ENCODE measurements at places on chromosomes 6 and 20.

DNA sequence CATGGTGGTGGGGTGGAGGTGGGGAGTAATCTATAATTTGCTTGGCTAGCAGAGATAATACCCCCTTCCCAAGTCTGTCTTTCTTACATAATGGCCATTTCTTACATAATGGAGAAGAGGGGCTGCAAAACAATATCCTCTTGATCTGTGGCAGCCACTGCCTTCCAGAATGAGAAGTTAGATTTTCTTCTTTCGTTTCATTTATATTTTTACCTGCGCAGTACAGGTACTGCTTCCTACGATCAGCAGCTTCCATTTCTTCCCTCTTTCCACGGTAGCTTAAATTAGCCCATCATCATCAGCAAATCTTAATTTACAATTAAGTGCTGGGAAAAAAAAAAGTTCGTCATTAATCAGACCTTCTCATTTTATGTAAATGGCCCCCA is 30.2 kb downstream of the GNAS start:
- no peak for DNase-seq

DNA sequence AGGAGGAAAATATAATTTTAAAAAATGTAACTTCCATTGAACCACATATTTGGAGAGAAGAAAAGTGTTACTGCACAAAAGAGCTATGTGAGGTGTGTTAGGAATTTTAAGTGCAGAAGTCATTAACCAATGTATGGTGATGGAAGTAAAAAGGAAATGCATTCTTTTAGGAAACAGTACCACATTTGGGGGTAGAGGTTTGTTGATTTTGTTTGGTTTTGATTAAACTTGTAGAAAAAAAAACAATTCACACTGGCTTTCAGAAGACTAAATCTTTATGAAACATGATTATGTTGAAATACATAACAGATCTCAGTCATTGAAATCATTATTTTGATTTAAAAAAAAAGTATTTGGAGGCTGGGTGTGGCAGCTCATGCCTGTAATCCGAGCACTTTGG is 1287.0 kb upstream of the GJE1 start:
- DNase-seq, result no peak

DNA sequence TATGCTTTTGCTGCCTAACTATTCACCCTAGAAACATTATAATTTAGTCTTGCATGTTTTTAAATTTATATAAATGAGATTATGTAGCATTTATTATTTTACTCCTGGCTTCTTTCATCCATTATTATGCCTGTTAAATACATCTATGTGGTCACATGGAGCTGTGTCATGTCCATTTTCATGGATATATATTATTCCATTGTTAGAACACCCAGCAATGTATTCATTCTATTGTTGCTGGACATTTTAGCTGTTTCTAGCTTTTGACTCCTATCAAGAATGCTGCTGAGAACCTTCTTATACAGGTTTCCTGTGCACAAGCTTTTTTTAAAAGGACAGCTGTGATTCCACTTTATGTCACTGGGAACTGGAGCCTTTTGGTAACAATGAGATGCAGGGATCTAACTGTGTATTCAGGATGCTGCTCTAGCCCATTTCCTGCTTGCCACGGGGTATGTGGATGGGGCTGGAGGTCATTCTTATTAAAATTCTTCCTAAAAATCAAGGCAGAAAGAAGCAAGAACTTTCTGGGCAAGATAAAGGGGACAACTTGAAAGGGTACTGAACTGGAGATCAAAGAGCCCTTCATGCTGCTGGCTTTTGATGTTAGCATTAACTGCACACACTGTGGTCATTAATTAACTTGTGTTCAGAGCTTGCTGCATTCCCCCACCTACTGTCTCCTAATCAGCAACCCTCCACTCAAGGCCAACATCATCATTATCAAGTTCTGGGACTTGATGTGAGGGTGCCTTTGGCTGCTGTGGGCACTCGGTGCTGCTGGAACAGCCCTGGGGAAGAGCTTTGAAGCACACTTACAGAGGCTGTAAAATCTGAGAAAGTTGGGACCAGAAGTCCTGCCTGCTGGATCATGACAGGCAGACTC is 96.6 kb upstream of the AKIRIN2 start:
- DNase-seq, result no peak

- DNase-seq, result peak; percentile 24
Observed at GRCh38 chr20:33947709-33948295, 45.9 kb upstream of the RALY start.

DNA sequence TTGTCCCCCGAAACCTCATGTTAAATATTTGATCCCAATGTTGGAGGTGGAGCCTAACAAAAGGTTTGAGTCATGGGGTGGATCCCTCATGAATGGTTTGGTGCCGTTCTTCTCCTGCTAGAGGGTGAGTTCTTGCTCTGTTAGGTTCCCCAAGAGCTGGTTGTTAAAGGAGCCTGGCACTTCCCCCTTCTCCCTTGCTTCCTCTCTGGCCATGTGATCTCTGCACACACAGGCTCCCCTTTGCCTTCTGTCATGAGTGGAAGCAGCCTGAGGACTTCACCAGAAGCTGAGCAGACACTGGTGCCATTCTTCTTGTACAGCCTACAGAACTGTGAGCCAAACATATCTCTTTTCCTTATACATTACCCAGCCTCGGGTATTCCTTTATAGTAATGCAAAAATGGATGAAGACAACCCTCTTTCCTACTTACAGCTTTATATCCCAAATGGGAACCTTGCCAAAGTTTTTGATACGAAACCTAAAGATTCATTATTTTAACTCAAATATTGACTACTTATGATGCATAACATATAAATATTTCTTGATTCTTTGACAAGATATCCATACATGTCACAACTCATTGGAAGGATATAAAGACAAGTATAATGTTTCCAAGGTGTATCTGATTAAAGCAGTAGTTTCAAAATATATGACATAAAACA is 61.0 kb downstream of the RNF182 start:
- DNase-seq, result no peak

GRCh38 chr20:5881703-5882102 is 68.6 kb downstream of the TRMT6 start:
- no peak for DNase-seq

DNA sequence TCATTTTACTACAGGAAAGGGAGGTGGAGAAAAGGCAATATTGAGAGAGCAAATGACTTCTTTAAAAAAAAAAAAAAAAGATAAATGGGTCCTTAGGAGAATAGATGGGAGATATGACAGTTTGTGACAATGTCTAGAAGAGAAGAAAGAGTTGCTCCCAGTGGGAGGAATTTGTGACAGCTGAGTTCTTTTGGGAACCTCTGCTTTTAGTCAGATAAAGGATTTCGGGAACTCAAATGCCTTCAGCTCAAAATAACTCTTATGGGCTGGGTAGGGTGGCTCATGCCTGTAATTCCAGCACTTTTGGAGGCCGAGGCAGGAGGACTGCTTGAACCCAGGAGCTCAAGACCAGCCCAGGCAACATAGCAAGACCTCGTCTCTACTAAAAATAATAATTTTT is 13.1 kb downstream of the TPD52L1 start:
- DNase-seq, result no peak

DNA sequence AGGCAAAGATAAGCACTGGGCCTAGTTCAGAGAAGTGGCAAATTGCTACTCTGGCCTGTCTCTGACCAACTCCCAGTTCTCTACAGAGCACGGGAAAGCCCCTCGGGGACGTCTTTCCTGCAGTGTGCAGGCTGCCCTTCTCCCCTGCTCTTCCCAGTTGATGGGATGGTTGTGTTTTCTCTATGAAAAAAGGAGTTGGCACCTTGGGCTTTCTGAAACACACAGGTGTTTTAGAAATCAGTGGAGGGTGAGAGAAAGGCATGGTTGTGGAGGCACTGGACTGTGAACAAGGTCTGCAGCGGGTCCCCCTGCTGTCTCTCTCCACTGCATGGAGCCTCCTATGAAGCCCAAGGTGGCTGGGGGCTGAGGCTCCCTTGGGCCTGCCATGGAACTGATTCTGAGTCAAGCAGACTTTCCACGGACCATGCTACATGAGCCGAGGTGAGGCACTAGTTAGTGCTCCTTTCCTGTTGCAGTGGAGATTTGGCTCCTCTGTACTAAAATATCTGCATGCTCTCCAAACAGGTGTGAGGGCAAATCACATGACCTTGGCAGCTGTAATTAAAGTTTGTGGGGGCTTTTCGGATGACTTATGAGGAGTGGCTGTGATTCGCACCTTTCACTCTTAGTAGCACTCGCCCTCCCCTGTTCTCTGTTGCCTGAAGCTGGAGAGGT is 16.3 kb downstream of the GTSF1L start:
- no peak for DNase-seq

GRCh38 chr6:109381747-109382575 is at the start of gene CD164:
Gene CD164 (minus strand): TSS chr6:109382467. CDS start chr6:109382378, 89 bp downstream.
- peak; percentile 88 for DNase-seq

- peak; percentile 76 for DNase-seq
Observed at GRCh38 chr6:27687154-27688013, 214.5 kb upstream of the ZNF184 start.

DNA sequence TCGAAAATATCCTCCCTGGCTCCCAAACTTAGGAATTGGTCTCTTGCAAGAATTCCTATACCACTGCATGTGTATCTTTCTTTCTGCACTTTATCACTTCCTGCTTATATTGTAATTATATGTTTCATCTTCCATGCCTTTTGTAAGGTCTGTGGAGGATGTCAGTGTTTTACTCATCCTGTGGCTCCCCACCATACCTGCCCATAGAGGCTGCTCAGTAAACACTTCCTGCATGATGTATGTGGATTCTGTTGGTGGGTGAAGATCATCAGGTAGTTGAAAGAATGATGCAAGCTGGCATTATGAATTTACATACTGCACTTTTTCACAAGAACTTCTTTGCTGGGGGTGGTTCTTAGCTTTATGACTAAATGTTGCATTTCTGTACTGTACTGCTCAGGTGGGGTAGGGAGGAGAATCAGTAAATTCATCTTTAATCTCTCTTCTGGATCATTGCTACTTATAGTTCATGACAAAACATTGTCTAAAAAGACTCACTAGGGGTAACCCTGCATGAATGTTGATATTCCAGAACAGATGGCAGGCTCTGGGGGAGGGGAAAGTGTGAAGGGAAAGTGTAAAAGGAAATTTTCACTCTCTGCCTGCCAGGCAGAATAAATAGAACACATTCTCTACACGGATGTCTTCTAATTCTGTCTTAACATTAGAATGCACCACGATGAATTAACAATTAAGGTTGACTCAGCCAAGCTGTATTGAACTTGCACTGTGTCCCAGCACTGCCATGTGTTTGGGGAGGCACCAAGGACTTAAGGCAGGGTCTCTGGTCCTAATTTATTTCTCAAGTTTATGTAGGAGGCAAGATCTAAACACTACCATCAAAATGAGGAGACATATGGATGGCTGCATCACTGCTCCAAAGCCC is 36.0 kb upstream of the KLHL31 start:
- DNase-seq, result no peak

GRCh38 chr6:119676230-119676629 is 326.7 kb upstream of the MAN1A1 start:
- DNase-seq, result no peak

DNA sequence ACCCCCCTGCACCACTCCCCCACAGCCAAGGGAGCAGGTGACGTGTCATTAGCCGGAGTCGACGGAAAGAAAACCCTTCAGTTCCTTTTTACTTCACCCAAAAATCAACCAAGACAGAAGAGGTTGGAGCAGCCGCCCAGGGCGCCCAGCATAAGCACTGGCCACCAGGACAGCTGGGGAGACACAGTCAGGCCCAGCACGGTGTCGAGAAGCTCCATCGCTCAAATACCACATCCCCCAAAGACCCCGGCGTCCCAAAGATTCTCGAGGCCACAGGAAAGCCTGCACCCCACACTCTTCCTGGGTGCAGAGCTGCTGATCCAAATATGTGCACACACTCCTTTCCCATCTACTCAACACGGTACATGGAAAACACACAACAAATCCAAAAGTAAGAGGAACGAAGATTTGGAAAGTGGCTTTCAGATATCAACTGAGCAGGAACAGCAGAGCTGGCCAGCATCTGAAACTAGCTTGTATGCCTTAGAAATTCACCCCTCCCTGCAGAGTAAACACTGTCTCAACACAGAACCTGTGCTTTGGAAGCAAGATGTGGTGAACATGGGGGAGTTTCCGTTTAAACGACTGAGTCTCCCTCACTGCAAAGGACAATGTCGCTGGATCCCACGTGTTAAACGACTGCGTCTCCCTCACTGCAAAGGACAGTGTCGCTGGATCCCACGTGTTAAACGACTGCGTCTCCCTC is 54.6 kb downstream of the DLL1 start:
- no peak for DNase-seq

DNA sequence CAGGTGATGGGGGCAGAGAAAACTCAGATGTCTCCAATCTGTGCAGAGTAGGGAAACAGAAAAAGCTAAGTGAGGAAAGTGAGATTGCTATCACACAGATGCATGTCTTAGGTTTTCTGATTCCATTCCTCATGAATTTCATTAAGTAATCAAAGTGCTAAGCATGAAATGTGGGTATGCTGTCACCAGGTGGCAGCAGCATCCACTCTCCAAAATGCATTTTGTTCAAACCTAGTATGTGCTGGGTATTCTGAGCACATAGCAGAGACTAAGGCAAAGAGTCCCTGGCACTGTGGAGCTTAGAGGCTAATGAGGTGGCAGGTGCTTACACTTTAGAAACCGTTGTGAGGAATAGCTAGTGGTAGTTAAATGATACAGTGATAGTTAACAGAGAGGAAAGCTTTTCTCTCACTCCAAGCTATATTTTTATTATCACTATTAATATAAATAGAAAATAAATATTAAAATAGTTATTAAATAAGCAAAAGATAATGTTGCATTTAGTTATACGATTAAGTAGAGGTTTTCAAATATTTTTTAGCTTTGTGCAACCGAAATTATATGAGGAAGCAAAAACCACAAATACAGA is 179.5 kb downstream of the CDH26 start:
- no peak for DNase-seq

DNA sequence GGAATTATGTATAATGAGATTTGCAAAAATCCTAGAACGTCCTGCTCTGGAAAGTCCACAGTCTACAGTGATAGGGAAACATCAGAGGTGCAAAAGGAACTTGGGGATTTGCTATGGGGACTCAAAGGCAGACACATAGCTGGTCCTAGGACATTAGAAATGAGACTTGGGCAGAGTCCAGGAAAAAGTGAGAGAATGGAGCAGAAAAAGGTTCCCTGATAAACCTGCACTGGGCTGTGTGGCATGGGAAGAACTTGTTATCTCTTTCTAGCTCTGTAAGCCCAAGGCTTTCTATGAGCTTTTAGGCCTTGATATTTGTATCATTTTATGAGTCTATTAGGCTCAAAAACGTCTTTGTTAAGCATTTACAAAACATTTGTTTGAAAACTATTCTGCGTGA is 15.2 kb downstream of the PRND start:
- no peak for DNase-seq
